ENCODE measurements at places on chromosomes 6 and 20. TPM values are rescaled to one million over a fixed set of nuclear protein-coding genes. Genes with fewer than 3 reads are reported as not detected.

GRCh38 chr6:127956260-127956888 lies 55.5 kb upstream of the THEMIS start:
- DNase-seq, result no peak
- H3K27ac ChIP-seq, result no peak overlapping the region
- peaks cover 3% of the 10 kb centered on the region for H3K36me3 ChIP-seq
- H3K4me1 ChIP-seq, result peaks cover 30% of the 10 kb centered on the region

ADTRP gene
- 4.7 TPM for total RNA-seq

DNA sequence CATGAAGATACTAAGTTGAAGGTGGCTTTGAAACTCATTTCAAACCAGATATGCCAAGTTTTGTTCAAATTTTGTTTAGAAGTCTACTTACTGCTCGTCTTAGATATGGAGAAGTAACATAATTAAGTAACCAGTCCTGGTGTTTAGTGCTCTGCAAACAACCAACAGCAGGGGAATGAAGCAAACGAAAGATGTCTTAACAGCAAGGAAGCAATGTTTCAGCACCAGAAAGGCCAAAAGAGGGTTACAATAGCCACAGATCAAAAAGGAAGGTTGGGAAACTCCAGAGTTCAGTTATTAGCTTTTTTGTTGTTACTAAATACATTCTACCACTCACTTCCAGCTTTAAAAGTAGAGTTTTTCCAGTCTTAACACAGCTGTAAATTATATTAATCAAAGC lies 45.1 kb downstream of the LHFPL5 start:
- H3K27me3 ChIP-seq, result no peaks in the 10 kb centered on the region
- H3K27ac ChIP-seq, result no peak overlapping the region
- no peak overlapping the region for H3K4me3 ChIP-seq
- H3K4me1 ChIP-seq, result peaks cover 5% of the 10 kb centered on the region
- no peak for DNase-seq

CYP39A1 gene
- total RNA-seq, result not detected

GRCh38 chr6:138031417-138031816 lies 75.8 kb downstream of the PERP start:
- H3K4me3 ChIP-seq, result no peak overlapping the region
- no peaks in the 10 kb centered on the region for H3K36me3 ChIP-seq
- no peak for DNase-seq
- H3K27me3 ChIP-seq, result peaks cover 11% of the 10 kb centered on the region
